Airway epithelial cell (primary cell): ENCODE measurements at places on chromosomes 5 and 9. TPM values are rescaled to one million over a fixed set of nuclear protein-coding genes. Genes with fewer than 3 reads are reported as not detected.

FGFR4 gene
- total RNA-seq: 1.3 and 2.1 TPM in 2 replicates

CETN3 gene
- total RNA-seq: 15.7 and 22.4 TPM in 2 replicates

KIF4B gene
- total RNA-seq: not detected in 2 replicates

PCSK5 gene
- total RNA-seq: 2.8 and 3.1 TPM in 2 replicates

ABO gene
- total RNA-seq: 0.42 and 0.71 TPM in 2 replicates

GFI1B gene
- not detected in 2 replicates for total RNA-seq

SPACA9 gene
- 2.4 and 6.6 TPM in 2 replicates for total RNA-seq

ENTPD2 gene
- 1.1 and 1.4 TPM in 2 replicates for total RNA-seq

CER1 gene
- total RNA-seq: not detected in 2 replicates

CYSRT1 gene
- 17.3 and 19.3 TPM in 2 replicates for total RNA-seq

RNF224 gene
- total RNA-seq: 0.35 and 0.70 TPM in 2 replicates

NINJ1 gene
- total RNA-seq: 24.2 and 43.9 TPM in 2 replicates

UBAC1 gene
- total RNA-seq: 54.4 and 63.0 TPM in 2 replicates

OTP gene
- not detected in 2 replicates for total RNA-seq

C1QTNF2 gene
- total RNA-seq: not detected in 2 replicates

SOWAHA gene
- total RNA-seq: 0.14 and 0.28 TPM in 2 replicates

ST8SIA4 gene
- 0.05 and 0.14 TPM in 2 replicates for total RNA-seq

EPB41L4A gene
- 4.7 and 29.8 TPM in 2 replicates for total RNA-seq

PCDH1 gene
- 50.3 and 60.9 TPM in 2 replicates for total RNA-seq

VCAN gene
- 52.4 and 81.1 TPM in 2 replicates for total RNA-seq

PTPRD gene
- 0.23 and 0.28 TPM in 2 replicates for total RNA-seq

SLCO6A1 gene
- 0.14 TPM in 1 of 2 replicates, not detected in the other for total RNA-seq

MACROH2A1 gene
- 352 and 417 TPM in 2 replicates for total RNA-seq

GPSM1 gene
- total RNA-seq: 10.3 and 13.2 TPM in 2 replicates

SOHLH1 gene
- not detected in 2 replicates for total RNA-seq

MEIKIN gene
- not detected in 2 replicates for total RNA-seq

GPX8 gene
- total RNA-seq: 26.2 and 35.0 TPM in 2 replicates

NTRK2 gene
- total RNA-seq: under 0.01 TPM in 1 of 2 replicates, not detected in the other

ORM2 gene
- not detected in 2 replicates for total RNA-seq

GSN gene
- total RNA-seq: 399 and 465 TPM in 2 replicates

ADAMTSL1 gene
- 0.09 and 0.28 TPM in 2 replicates for total RNA-seq

OR2V2 gene
- not detected in 2 replicates for total RNA-seq

PCDHA9 gene
- total RNA-seq: not detected in 2 replicates
